Stimulated activated CD8-positive, alpha-beta memory T cell treated with anti-CD3 and anti-CD28 coated beads, Interleukin-4, amount 100 ng/mL, for 4 hours (primary cell): ENCODE measurements at places on chromosomes 4 and X.

- DNase-seq: no peak
These were observed 6.3 kb downstream of the MEPE start for GRCh38 chr4:87838890-87839591.

DNA sequence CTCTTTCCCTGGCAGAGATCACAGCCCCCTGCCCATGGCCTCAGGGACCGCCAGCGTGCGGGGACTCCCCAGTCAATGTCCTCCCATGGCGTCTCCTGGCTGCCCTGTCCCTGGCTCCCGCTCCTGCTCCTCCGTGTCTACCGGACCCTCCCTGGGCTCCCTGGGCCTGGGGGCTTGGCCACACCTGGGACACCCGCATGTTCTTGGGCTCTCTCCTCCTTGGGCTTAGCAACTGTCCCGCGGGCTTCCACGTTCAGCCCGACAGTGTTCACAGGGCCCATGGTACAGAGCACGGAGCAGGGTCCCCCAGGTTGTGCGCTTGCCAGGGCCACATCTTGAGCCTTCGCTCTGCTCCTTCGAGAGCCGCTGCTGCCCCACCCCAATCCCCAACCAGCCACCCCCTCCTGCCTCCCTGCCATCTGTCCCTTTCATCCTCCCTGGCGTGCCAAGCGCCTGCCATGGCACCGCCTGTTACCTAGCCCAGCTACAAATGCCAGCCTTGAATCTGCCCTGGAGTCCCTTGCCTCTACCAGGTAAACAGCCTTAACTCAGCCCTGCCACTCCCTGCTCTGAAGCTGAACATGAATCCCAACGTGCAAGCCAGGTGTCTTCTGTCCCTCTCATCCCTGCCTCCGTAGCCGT is 3.9 kb downstream of the AVPR2 start:
- no peak for DNase-seq

DNA sequence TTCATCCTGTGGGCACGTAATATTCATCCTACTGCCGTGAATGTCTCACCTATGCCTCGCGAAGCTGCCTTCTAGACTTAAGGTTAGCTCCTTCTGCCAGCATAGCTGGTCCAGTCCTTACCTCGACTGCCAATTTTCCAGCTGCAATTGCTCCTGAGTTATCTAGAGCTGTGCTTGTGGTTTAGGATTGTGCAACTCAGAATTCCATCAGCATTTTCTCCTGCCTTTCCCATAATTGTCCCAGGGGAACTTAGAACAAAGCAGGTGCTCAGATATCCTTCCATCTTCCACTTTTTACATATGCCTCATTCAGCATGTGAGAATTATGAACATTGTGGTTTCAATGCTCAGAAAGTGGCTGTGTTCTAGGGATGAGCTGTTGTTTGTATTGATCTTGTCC is 131.4 kb upstream of the ADGRL3 start:
- no peak for DNase-seq

GRCh38 chr4:2275546-2276251 is 13.8 kb upstream of the MXD4 start:
- DNase-seq: no peak

DNA sequence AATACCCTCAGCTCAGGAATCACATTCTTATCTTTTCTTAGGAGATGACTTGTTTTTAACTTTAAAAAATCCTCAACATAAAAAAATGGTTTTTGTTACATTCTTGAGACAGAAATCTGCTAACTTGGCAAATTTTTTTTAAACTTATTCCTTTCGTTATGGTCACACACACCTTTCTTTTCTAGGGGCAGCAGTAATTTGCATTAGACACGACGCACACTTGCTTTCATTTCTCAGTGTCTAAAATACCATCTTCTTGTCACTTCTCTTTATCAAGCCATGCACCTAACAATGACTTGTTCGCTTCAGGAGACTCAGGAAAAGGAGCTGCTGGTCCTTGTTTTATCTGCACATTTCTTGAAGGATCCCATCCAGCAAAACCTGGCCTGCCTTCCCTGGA is 112.6 kb upstream of the TBL1X start:
- DNase-seq: no peak
